Heart left ventricle (tissue), 16 donors: ENCODE measurements at places on chromosomes 4 and X. TPM values are rescaled to one million over a fixed set of nuclear protein-coding genes. Genes with fewer than 3 reads are reported as not detected.

- H3K27me3 ChIP-seq: no peaks in the 10 kb centered on the region
- no peak overlapping the region for H3K27ac ChIP-seq
- no peaks in the 10 kb centered on the region for H3K36me3 ChIP-seq
- DNase-seq: no peak
- no peak overlapping the region for H3K4me3 ChIP-seq
- no peaks in the 10 kb centered on the region for H3K4me1 ChIP-seq
Measured at GRCh38 chr4:170080496-170080895, 9.3 kb downstream of the AADAT start.

- H3K4me3 ChIP-seq: no peak overlapping the region
- no peak for DNase-seq
- H3K27me3 ChIP-seq: no peaks in the 10 kb centered on the region
- H3K4me1 ChIP-seq: peaks cover 68% of the 10 kb centered on the region
Measured at GRCh38 chr4:121690001-121690400, 6.8 kb downstream of the ANXA5 start.

- no peak overlapping the region for H3K27ac ChIP-seq
- no peaks in the 10 kb centered on the region for H3K4me1 ChIP-seq
- H3K27me3 ChIP-seq: no peaks in the 10 kb centered on the region
- no peak overlapping the region for H3K4me3 ChIP-seq
- DNase-seq: no peak
Measured at GRCh38 chrX:11566173-11566572, 99.5 kb downstream of the ARHGAP6 start.

DNA sequence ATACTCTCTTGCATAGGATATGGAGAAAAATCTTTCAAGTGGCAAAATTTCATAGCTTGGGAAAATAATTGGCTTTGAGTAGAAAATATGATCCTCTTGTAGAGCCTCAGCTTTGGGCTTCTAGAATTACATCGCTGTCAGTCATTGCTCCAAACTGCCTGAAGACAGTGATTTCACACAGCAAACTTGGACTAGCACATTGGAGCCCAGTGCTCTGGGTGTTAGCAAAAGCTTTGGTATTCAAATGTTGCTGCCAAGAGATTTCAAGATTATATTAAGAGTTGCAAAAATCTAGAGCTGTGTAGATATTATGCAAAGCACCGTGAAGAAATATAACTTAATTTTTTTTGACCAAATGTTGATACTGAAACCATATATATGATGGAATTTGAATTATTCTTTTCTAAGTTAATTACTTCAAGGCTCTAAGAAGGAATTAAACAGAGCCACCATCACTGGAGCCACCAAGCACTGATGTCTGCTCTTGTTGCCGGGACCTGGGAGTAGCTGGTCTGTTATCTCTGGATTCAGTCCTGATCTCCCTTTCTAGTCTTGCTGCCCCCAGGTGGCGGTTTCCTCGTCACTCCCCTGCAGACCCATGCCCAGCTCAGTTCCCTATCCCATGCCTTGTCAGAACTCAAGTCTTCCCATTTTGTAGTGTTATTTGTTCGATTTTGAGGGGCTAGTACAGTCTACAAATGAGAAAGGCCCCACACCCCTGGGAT is 260.7 kb upstream of the SFRP2 start:
- no peak for DNase-seq
- H3K27ac ChIP-seq: no peak overlapping the region
- no peaks in the 10 kb centered on the region for H3K4me1 ChIP-seq
- H3K4me3 ChIP-seq: no peak overlapping the region
- H3K36me3 ChIP-seq: no peaks in the 10 kb centered on the region

DNA sequence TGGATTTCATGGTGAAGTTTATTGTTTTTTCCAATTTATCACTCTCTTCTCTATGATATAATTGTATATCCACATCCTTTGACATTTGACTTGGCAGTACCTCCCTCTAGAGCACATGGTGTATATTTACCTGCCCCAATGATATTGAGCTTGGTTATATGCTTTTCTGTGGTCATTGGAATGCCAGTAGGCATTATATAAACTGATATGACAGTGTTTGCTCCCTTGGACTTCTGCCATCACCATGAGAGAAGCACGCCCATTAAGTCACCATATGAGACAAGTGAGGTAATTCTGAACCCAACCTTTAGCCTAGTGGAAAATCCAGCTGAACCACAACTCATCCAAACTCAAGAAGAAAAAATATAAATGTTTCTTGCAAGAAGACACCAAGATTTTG is 2761.5 kb downstream of the ARAP2 start:
- H3K27ac ChIP-seq: no peak overlapping the region
- no peaks in the 10 kb centered on the region for H3K27me3 ChIP-seq
- H3K36me3 ChIP-seq: no peaks in the 10 kb centered on the region
- DNase-seq: no peak

GRCh38 chr4:81470456-81471297 is 1.0 kb downstream of the RASGEF1B start:
- H3K4me1 ChIP-seq: peaks cover 27% of the 10 kb centered on the region
- peak; percentile 71 for DNase-seq
- no peaks in the 10 kb centered on the region for H3K36me3 ChIP-seq
- H3K27me3 ChIP-seq: no peaks in the 10 kb centered on the region
- H3K4me3 ChIP-seq: peak overlapping the region; percentile 96
- H3K27ac ChIP-seq: peak overlapping the region; percentile 83

DNA sequence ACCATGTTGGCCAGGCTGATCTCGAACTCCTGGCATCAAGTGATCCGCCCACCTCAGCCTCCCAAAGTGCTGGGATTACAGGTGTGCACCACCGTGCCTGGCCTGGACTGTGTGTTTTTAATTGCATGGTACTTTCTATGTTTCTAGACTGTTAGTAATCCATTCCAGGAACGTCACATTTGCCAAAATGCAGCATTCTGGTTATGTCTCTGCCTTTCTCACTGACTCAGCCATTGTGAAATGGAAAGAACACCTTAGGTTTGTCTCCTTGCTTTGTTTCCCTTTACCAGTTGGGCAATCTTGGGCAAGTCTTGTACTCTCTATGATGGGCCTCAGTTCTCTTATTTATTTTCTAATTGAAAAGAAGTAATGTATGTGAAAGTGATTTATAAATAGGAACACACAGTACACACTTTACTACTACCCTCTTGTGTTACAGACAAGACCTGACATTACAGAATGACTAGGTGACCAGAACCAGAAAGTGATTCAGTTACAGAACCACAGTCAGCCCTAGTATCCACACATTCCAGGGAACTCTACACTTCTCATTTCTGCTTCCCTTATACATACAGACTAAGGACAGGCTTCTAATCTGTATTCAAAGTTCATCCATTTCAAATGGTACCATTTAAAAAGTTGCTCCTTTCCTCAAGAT is 187.1 kb downstream of the MGST2 start:
- DNase-seq: no peak
- H3K36me3 ChIP-seq: no peaks in the 10 kb centered on the region
- no peaks in the 10 kb centered on the region for H3K4me1 ChIP-seq
- no peak overlapping the region for H3K27ac ChIP-seq
- H3K4me3 ChIP-seq: no peak overlapping the region
- no peaks in the 10 kb centered on the region for H3K27me3 ChIP-seq

DNA sequence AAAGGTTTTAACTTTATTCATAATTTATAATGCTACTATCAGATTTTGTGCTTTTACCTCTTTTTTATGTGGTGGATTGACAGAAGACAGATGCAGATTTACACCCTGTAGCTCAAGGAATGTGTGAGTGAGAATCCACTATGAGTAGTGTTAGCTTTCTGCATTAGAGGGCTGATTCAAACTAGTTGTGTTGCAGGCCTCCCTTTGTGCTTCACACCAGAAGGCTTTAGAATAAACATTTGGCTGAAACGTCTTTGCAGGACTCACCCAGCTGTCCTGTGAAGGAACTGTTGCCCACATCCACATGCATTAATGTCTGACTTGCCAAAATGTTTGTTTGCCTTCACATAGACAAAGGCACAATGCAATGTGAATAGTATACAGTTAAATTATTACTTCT is 127.0 kb downstream of the PCDH7 start:
- no peak for DNase-seq
- no peak overlapping the region for H3K27ac ChIP-seq
- H3K4me3 ChIP-seq: no peak overlapping the region
- H3K27me3 ChIP-seq: no peaks in the 10 kb centered on the region
- H3K4me1 ChIP-seq: peaks cover 15% of the 10 kb centered on the region

GRCh38 chr4:79756140-79756895 is 316.7 kb downstream of the ANTXR2 start:
- no peaks in the 10 kb centered on the region for H3K36me3 ChIP-seq
- no peaks in the 10 kb centered on the region for H3K27me3 ChIP-seq
- no peak overlapping the region for H3K27ac ChIP-seq
- no peaks in the 10 kb centered on the region for H3K4me1 ChIP-seq

- no peaks in the 10 kb centered on the region for H3K4me1 ChIP-seq
- H3K27ac ChIP-seq: no peak overlapping the region
- no peak overlapping the region for H3K4me3 ChIP-seq
- DNase-seq: no peak
Measured at GRCh38 chrX:136220540-136220939, 30.7 kb downstream of the MAP7D3 start.

GRCh38 chr4:127102361-127102760 is 530.4 kb upstream of the INTU start:
- H3K4me1 ChIP-seq: no peaks in the 10 kb centered on the region
- H3K4me3 ChIP-seq: no peak overlapping the region
- no peak for DNase-seq
- H3K27ac ChIP-seq: no peak overlapping the region
- no peaks in the 10 kb centered on the region for H3K36me3 ChIP-seq

DNA sequence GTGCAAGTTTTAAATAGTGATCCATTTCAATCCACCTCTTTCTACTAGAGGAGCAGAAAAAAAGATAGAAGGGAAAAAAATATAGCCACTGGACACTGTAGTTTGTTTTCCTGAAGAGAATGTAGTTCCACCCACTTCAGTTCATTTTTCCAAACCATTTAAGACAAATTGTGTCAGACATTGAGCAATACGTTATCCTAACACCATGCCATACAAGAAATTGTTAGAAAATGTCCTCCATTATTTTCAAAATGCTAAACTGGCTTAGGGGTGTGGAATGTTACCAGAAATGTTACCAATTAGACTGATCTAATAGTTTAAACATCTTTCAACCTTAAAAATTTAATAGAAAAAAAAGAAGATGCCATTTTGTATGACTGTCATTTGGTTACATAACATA is 48.6 kb upstream of the ETNPPL start:
- no peak overlapping the region for H3K27ac ChIP-seq
- H3K4me1 ChIP-seq: no peaks in the 10 kb centered on the region
- H3K4me3 ChIP-seq: no peak overlapping the region
- no peak for DNase-seq
- H3K27me3 ChIP-seq: no peaks in the 10 kb centered on the region

DNA sequence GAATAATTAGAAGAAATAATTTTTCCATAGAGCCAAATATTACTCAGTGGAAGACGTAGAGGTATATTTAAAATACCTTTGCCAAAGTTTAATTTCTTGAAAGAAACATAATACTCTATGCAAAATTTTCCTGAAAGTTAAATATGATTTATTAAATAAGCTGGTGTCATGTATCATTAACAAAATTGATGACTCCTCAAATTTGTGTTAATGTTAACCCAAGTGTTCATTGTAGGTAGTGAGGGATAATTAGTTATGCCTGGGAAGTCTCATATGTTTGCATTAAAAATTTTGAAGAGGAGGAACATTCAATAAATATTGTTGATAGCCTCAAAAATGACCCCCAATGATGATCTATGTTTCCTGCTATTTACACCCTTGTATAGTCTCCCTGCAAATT is 292.7 kb upstream of the AMOT start:
- no peaks in the 10 kb centered on the region for H3K36me3 ChIP-seq
- no peaks in the 10 kb centered on the region for H3K4me1 ChIP-seq
- H3K27ac ChIP-seq: no peak overlapping the region
- H3K4me3 ChIP-seq: no peak overlapping the region
- peaks cover 12% of the 10 kb centered on the region for H3K27me3 ChIP-seq
- no peak for DNase-seq

- no peaks in the 10 kb centered on the region for H3K27me3 ChIP-seq
- H3K4me1 ChIP-seq: peaks cover 29% of the 10 kb centered on the region
- no peaks in the 10 kb centered on the region for H3K36me3 ChIP-seq
- no peak overlapping the region for H3K27ac ChIP-seq
- no peak overlapping the region for H3K4me3 ChIP-seq
Measured at GRCh38 chr4:7787067-7787466, 152.6 kb downstream of the AFAP1 start.

- H3K4me3 ChIP-seq: no peak overlapping the region
- no peaks in the 10 kb centered on the region for H3K4me1 ChIP-seq
- no peak for DNase-seq
- H3K27me3 ChIP-seq: no peaks in the 10 kb centered on the region
- no peak overlapping the region for H3K27ac ChIP-seq
Measured at GRCh38 chrX:25519258-25519657, 503.5 kb upstream of the ARX start.

DNA sequence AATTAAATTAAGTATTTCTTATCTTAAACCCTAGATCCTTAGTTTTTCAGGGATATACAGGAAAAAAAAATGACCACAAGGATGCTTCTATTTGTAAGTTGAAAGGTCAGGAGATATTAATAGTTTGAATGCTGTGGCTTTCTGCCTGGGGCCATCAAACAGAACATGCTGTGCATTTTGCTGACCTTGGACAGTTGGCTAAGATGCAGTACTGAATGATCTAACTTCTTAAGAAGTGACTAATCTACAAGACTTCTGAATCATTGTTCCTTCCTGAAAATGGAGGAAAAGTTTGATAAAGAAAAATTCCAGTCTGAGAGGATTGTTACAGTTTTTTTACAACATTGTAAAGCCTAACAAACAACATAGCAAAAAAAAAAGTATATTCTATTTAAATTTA is 237.8 kb upstream of the JADE1 start:
- peaks cover 11% of the 10 kb centered on the region for H3K4me1 ChIP-seq
- H3K27ac ChIP-seq: no peak overlapping the region
- no peak for DNase-seq

GRCh38 chrX:77431227-77431626 is 16.0 kb upstream of the FGF16 start:
- H3K4me3 ChIP-seq: no peak overlapping the region
- H3K4me1 ChIP-seq: no peaks in the 10 kb centered on the region
- no peaks in the 10 kb centered on the region for H3K36me3 ChIP-seq
- H3K27me3 ChIP-seq: no peaks in the 10 kb centered on the region

- DNase-seq: no peak
- no peak overlapping the region for H3K4me3 ChIP-seq
- no peaks in the 10 kb centered on the region for H3K36me3 ChIP-seq
- H3K27ac ChIP-seq: no peak overlapping the region
- no peaks in the 10 kb centered on the region for H3K27me3 ChIP-seq
Measured at GRCh38 chr4:39363773-39364393, 2.3 kb downstream of the RFC1 start.

GRCh38 chrX:119686087-119686691 is 6.8 kb downstream of the SEPTIN6 start:
- H3K27ac ChIP-seq: peak overlapping the region; percentile 33
- H3K4me3 ChIP-seq: no peak overlapping the region
- H3K4me1 ChIP-seq: peaks cover 15% of the 10 kb centered on the region
- no peaks in the 10 kb centered on the region for H3K36me3 ChIP-seq
- no peaks in the 10 kb centered on the region for H3K27me3 ChIP-seq

Gene CDKL2
- 0.54 TPM for total RNA-seq

Gene TSPAN7
- total RNA-seq: 17.5 TPM

Gene CFI
- total RNA-seq: 9.2 TPM

Gene HAND2
- 158 TPM for total RNA-seq

Gene COL4A6
- total RNA-seq: 8.7 TPM

Gene STATH
- not detected for total RNA-seq

Gene BEX2
- 1.9 TPM for total RNA-seq

Gene F9
- total RNA-seq: not detected
